ENCODE measurements at places on chromosomes 7 and 10.
A peak's percentile ranks its signal among the peaks of the same experiment; 100 is the strongest.

- DNase-seq, result no peak
These were observed 1061.1 kb upstream of the GHITM start for GRCh38 chr10:83078160-83078559.

- no peak for DNase-seq
These were observed 421.7 kb upstream of the NUPR2 start for GRCh38 chr7:56537952-56538351.

GRCh38 chr10:50627896-50628295, 4.1 kb upstream of the SGMS1 start:
- no peak for DNase-seq

DNA sequence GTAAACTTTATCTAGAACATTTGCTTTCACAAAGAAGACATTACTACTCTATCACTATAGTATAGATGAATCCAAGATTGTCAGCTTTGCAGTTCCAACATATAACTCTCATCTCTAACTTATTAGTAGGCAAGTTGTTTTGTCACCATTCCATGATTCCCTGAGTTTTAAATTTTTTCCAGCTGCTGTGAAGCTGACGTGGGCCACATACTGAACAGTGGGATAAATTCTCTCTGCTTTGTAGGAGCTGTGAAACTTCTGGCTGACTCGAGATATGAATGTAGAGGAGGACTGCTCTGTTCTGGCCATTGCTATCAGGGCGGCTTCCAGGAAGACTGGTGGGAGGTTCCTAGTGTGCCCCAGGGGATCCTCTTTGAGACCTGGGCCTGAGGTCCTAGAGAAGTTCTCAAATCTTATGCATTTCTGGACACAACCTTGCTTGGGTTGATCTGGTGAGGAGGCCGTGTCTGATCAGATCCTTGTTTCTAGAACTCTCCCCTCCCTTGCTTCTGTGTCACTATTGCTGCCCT, 58.0 kb downstream of the LSMEM1 start:
- DNase-seq, result no peak

- DNase-seq, result no peak
These were observed 30.6 kb upstream of the GPNMB start for GRCh38 chr7:23216021-23216420.

GRCh38 chr10:118483496-118483895, 112.0 kb downstream of the PRLHR start:
- DNase-seq, result no peak

DNA sequence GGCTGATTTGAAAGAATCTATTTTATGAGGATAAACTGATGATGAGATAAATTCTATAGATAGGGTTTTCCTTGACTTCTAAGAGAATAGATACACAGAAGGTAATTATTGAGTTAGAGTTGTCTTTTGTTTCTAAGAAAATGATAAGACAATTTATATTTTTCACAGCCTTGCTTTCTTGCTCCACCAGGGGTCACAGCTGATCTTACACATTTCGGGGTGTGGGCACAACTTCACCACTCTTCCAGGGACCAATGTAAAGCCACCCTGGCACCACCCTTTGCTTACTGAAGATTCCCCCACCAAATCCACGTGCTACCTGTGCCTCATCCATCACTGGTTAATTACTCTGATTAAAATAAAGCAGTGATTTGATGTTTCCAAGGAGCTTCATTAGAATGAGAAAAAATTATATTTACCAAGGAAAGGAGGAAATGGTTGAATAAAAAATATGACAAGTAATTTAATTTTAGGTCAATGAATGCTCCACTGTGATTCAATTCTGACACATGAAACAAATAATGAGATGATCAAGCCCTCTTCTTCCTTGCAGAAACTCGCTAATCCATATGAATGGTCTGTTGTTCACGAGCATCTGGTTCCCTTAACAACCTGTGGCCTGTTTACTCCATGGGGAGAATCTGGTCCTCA, 177.3 kb upstream of the TNS3 start:
- no peak for DNase-seq

- DNase-seq, result no peak
These were observed 279.9 kb upstream of the SORCS1 start for GRCh38 chr10:107444443-107444842.

GRCh38 chr10:93288679-93289634, 193.2 kb downstream of the MYOF start:
- peak; percentile 27 for DNase-seq

GRCh38 chr10:132464256-132465192, 67.5 kb downstream of the PWWP2B start:
- DNase-seq, result no peak

DNA sequence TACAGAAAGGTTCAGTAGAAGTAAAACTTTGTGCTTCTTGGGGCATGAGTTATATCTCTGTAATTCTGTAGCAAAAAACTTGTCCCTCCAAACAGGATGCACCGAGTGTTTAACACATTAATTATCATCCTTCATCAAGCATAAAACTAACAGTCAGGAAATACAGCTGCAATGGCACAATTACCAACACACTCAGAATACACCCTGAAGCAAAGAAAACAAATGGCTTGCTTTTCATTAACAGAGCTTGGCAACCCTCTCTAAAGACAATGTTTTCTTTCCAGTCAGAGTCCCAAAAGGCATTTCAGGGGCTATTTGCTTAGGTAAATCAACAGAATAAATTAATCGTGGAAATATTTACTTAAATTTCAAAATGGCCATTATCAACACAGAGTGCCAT, 107.7 kb downstream of the ICA1 start:
- DNase-seq, result no peak

GRCh38 chr10:85642082-85642420, 724.5 kb downstream of the GRID1 start:
- DNase-seq, result no peak

DNA sequence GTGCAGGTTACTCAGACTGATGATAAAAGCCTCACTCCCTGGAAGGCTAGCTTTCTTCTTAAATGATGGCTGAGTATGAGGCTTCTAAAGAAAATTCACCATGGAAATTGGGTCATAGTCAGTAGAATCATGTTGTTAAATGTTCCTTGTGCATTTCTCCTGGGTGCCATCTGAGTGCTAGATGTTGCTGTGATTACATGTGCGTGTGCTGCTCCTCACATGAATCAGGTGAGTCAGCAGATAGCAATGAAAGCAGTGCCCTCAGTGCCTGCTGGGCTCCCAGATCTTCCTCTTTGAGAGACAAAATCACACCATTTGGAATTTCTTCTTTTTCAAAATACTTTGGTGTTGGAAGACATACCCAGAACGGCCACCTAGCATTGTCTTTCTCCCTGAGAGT, 331.7 kb downstream of the XPNPEP1 start:
- no peak for DNase-seq

- no peak for DNase-seq
These were observed 675.0 kb downstream of the CNTNAP2 start for GRCh38 chr7:146791344-146792285.

Data from effector memory CD8-positive, alpha-beta T cell (primary cell).